ENCODE measurements at places on chromosomes 13 and 19.

GRCh38 chr13:109180905-109181425 is 551.6 kb downstream of the MYO16 start:
- DNase-seq: peak; percentile 54

DNA sequence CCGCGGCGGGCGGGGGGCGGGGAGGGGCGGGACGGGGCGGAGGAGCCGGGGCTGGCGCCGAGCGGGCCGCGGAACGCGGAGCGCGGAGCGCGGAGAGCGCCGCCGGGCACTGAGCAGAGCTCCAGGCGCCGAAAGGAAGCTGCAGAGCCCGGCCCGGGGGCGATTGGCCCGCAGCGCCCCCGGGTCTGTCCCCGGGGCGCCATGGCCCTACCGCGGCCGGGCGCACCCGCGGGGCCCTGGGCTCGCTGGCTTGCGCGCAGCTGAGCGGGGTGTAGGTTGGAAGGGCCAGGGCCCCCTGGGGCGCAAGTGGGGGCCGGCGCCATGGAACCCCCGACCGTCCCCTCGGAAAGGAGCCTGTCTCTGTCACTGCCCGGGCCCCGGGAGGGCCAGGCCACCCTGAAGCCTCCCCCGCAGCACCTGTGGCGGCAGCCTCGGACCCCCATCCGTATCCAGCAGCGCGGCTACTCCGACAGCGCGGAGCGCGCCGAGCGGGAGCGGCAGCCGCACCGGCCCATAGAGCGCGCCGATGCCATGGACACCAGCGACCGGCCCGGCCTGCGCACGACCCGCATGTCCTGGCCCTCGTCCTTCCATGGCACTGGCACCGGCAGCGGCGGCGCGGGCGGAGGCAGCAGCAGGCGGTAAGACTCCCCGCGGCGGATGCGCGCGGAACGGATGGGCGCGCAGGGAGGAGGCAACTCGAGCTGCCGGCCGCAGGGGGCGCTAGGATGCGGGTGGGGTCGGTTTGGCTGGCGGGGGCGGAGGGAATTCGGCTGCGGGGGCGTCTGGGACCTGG is at the start of gene PDE4A:
TSS of gene PDE4A (plus strand) at position 95 of the 796 bp plus-strand sequence. CDS start at position 322, 227 bp downstream.
- no peak for DNase-seq

GRCh38 chr13:76696370-76696769 is 189.8 kb downstream of the KCTD12 start:
- no peak for DNase-seq

- DNase-seq: no peak
Observed at GRCh38 chr19:46901701-46902401, 41.1 kb downstream of the ARHGAP35 start.

DNA sequence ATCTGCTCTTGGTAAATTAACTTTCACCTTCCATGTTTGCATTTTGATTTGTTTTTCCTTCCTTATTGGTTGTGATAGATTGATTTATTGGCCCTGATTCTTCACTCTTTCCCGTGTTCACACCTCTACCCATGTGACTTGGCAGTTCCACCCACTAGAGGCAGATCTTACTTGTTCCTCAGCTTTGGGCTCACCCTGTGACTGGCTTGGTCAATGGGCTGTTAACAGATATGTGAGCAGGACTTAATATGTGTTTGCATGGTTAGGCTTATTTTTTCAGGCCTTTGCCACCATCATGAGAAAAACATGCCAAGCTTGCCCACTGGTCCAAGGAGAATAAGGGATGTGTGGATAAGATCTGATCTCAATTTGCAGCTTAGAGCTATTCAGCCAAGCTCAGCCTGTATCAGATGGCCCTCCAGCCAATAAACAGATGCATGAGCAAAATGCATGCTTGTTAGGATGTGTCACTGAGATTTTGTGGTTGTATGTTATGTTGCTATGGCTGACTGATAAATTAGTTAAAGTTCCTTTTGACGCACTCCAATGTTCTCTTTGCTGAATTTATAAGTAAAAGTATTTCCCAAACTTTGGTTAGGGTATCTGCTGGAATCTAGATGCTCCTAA is 48.0 kb downstream of the RGCC start:
- DNase-seq: no peak

- no peak for DNase-seq
Observed at GRCh38 chr13:19836472-19836871, 27.0 kb downstream of the ZMYM5 start.

GRCh38 chr13:98033277-98034247 is 80.1 kb downstream of the IPO5 start:
- peak; percentile 26 for DNase-seq

DNA sequence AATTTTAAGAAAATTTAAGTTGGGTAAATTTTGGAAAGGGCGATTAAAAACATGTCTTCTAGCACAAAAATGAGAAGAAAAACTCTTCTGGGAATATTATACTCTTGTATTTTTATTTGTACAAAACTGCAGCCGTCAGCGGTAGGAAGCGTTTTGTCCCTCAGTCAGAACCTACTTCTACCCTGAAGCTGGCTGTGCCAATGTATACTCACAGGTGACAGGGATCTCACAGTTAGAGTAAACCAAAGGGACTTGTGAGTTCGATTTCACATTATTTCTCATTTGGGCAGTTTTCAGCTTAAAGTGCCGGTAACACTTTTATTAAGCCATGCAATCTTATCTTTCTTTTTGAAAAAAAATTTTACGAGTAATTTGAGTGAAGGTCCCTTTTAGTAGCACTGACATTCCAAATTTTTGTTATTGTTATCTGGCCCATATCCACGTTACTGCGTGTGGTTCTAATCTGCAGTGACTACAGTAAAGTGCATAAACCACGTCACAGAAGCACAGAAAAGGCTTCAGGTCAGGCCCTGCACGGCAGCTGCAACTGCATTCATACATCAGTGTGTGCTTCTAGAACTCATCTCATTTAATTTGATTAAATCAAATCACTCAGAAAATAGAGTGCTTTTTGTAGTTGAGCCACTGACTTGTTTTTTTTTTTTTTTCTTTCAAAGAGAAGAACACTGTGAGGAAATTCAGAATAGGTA is 387.3 kb downstream of the LIG4 start:
- no peak for DNase-seq

Data from pons (tissue), 1 donor.